HepG2 (cell line): ENCODE measurements at places on chromosomes 13 and 19.

- no peak for DNase-seq
- H3K36me3 ChIP-seq, result no peaks in the 10 kb centered on the region
- H3K27me3 ChIP-seq, result peaks cover 9% of the 10 kb centered on the region; the same call in 1 of the 3 replicates
- H3K4me1 ChIP-seq, result no peaks in the 10 kb centered on the region
- H3K4me3 ChIP-seq, result no peak overlapping the region
Measured at GRCh38 chr13:94917824-94918223, 205.5 kb upstream of the SOX21 start.

- no peaks in the 10 kb centered on the region for H3K4me1 ChIP-seq
- no peak for DNase-seq
- no peak overlapping the region for H3K27ac ChIP-seq
- H3K4me3 ChIP-seq, result no peak overlapping the region
- no peaks in the 10 kb centered on the region for H3K27me3 ChIP-seq
Measured at GRCh38 chr13:79684371-79684770, 203.4 kb downstream of the NDFIP2 start.

- no peak overlapping the region for H3K27ac ChIP-seq
- no peaks in the 10 kb centered on the region for H3K27me3 ChIP-seq
- H3K4me3 ChIP-seq, result no peak overlapping the region
- DNase-seq, result no peak
- peaks cover 10% of the 10 kb centered on the region; the same call in 1 of the 2 replicates for H3K4me1 ChIP-seq
Measured at GRCh38 chr13:50422181-50423148, 407.2 kb downstream of the KCNRG start.

DNA sequence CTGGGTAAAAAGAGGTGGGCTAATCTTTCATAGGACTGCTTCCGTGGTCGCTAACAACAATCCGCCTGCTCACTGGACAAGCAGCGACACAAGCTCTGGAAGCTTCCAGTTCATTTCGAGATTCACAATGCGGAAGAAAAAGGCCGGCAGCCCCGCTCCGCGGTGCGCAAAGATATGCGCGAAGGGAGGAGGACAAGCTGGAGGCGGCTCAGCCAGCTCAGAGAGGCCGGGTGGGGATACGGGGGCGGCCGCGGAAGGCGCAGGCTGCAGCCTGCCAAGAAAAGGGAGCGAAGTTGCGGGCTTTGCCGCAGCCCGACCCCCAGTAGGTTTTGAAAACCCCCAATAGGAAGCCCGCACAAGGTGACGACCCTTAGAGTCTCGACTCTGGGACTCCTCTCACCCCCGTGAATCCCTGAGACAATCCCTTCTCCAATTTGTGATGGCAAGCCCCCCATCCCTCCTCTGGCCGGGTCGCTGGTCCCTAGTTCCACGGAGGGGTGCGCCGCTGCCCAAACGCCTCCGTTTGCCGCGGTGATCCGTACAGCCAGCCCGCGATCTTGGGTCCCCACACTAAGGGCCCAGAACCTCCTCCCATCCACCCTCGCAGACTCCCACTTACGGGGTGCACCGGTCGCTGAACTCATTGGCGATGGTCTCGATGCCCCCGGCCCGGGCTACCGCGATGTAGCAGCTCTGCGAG is 697 bp downstream of the HSPH1 start:
- peak overlapping the region; percentile 94 for H3K4me3 ChIP-seq
- H3K36me3 ChIP-seq, result no peaks in the 10 kb centered on the region
- H3K27me3 ChIP-seq, result no peaks in the 10 kb centered on the region
- peak; percentile 31 for DNase-seq
- H3K4me1 ChIP-seq, result peaks cover 40% of the 10 kb centered on the region
- H3K27ac ChIP-seq, result peak overlapping the region; percentile 75

GRCh38 chr19:16861011-16861410 is 27.8 kb upstream of the F2RL3 start:
- no peak overlapping the region for H3K27ac ChIP-seq
- no peaks in the 10 kb centered on the region for H3K4me1 ChIP-seq
- no peak overlapping the region for H3K4me3 ChIP-seq
- no peaks in the 10 kb centered on the region for H3K27me3 ChIP-seq
- DNase-seq, result no peak
- H3K36me3 ChIP-seq, result peaks cover 12% of the 10 kb centered on the region

GRCh38 chr19:34367624-34367957 is 2.6 kb downstream of the GPI start:
- no peak for DNase-seq
- peaks cover 47% of the 10 kb centered on the region for H3K36me3 ChIP-seq
- no peaks in the 10 kb centered on the region for H3K27me3 ChIP-seq
- no peak overlapping the region for H3K27ac ChIP-seq

GRCh38 chr19:46461537-46461936 is 9.8 kb downstream of the PNMA8A start:
- DNase-seq, result no peak
- H3K27ac ChIP-seq, result no peak overlapping the region
- H3K27me3 ChIP-seq, result no peaks in the 10 kb centered on the region; the same call in 1 of the 2 replicates
- no peak overlapping the region for H3K4me3 ChIP-seq
- H3K36me3 ChIP-seq, result no peaks in the 10 kb centered on the region

- H3K36me3 ChIP-seq, result peaks cover 4% of the 10 kb centered on the region
- no peaks in the 10 kb centered on the region for H3K27me3 ChIP-seq
- peak; percentile 46 for DNase-seq
- no peak overlapping the region for H3K4me3 ChIP-seq
- peaks cover 19% of the 10 kb centered on the region for H3K4me1 ChIP-seq
Measured at GRCh38 chr13:27573265-27573664, 47.1 kb downstream of the LNX2 start.

DNA sequence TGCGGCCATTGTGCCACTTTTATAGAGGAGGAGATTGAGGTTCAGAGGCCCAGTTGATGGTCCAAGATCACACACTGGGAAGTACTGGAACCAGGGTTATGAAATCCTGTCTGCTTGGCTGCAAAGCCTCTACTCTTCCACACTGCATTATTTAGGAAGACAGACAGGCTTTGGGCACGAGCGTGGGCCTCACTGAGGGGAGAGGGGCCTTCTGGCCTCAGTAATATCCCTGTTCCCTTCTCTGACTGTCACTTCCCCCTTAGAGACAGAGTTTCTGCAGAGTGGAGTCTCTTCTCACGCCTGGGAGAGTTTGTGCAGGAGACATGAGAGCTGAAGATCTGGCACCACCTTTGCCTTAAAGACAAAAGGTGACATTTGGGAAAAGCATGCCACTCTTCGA is 49.0 kb upstream of the PNMA8B start:
- H3K27ac ChIP-seq, result no peak overlapping the region
- no peaks in the 10 kb centered on the region for H3K27me3 ChIP-seq
- no peak overlapping the region for H3K4me3 ChIP-seq
- peaks cover 9% of the 10 kb centered on the region for H3K4me1 ChIP-seq
- no peaks in the 10 kb centered on the region for H3K36me3 ChIP-seq
- DNase-seq, result no peak

- DNase-seq, result peak; percentile 12
- H3K27me3 ChIP-seq, result peaks cover 24% of the 10 kb centered on the region; the same call in 2 of the 3 replicates
Measured at GRCh38 chr13:114222461-114222968, 12.2 kb upstream of the CDC16 start.

GRCh38 chr19:46533621-46534081 is 38.0 kb upstream of the PNMA8B start:
- H3K36me3 ChIP-seq, result no peaks in the 10 kb centered on the region
- peaks cover 10% of the 10 kb centered on the region; the same call in 1 of the 2 replicates for H3K4me1 ChIP-seq
- DNase-seq, result no peak
- no peak overlapping the region for H3K27ac ChIP-seq
- H3K27me3 ChIP-seq, result no peaks in the 10 kb centered on the region; the same call in none of the 2 replicates

GRCh38 chr19:49357186-49357585 is 5.0 kb downstream of the TEAD2 start:
- no peak overlapping the region for H3K27ac ChIP-seq
- DNase-seq, result no peak
- peaks cover 22% of the 10 kb centered on the region for H3K4me1 ChIP-seq
- no peak overlapping the region for H3K4me3 ChIP-seq

GRCh38 chr13:108586826-108587225 is 42.6 kb upstream of the MYO16 start:
- H3K27me3 ChIP-seq, result no peaks in the 10 kb centered on the region
- no peak overlapping the region for H3K4me3 ChIP-seq
- no peak for DNase-seq
- no peaks in the 10 kb centered on the region for H3K36me3 ChIP-seq
- no peaks in the 10 kb centered on the region for H3K4me1 ChIP-seq

- no peaks in the 10 kb centered on the region for H3K36me3 ChIP-seq
- H3K27ac ChIP-seq, result no peak overlapping the region
- peaks cover 36% of the 10 kb centered on the region for H3K27me3 ChIP-seq
- H3K4me1 ChIP-seq, result no peaks in the 10 kb centered on the region
Measured at GRCh38 chr19:50909240-50910070, 1.7 kb downstream of the KLK4 start.

- 0 out of 3 replicates have a peak, but pooled peaks cover 3% of the 10 kb centered on the region for H3K36me3 ChIP-seq
- H3K4me1 ChIP-seq, result peaks cover 57% of the 10 kb centered on the region
- H3K27ac ChIP-seq, result no peak overlapping the region
- H3K27me3 ChIP-seq, result no peaks in the 10 kb centered on the region; the same call in 2 of the 3 replicates
- DNase-seq, result no peak
Measured at GRCh38 chr19:39405261-39405957, 1.2 kb upstream of the ZFP36 start.

DNA sequence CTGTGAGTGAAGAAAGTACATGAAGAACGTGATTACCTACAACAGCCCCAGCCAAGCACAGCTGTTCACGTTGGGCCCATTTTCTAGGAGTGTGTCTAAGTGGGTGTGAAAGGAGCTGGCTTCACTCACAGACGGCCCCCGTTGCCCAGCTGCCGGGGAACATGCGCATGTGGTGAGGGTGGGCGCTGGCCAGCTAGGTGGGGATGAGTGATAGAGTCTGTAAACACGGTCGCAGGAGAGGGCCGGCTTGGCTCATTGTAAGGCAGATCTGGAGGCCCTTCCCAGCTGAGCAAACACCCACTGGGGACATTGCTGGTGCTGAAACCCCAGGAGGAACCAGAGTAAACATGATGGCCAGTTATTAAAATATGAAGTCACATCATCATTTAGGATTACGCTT is 160.5 kb downstream of the TEX29 start:
- no peaks in the 10 kb centered on the region for H3K4me1 ChIP-seq
- peaks cover 62% of the 10 kb centered on the region for H3K27me3 ChIP-seq
- no peak overlapping the region for H3K27ac ChIP-seq
- H3K4me3 ChIP-seq, result no peak overlapping the region
- no peak for DNase-seq

- H3K4me1 ChIP-seq, result no peaks in the 10 kb centered on the region
- DNase-seq, result no peak
- no peak overlapping the region for H3K4me3 ChIP-seq
- no peak overlapping the region for H3K27ac ChIP-seq
- no peaks in the 10 kb centered on the region for H3K27me3 ChIP-seq
Measured at GRCh38 chr13:109408591-109409382, 377.6 kb downstream of the IRS2 start.

- no peaks in the 10 kb centered on the region for H3K4me1 ChIP-seq
- no peak overlapping the region for H3K4me3 ChIP-seq
Measured at GRCh38 chr19:29751932-29752331, 36.9 kb upstream of the C19orf12 start.

- H3K36me3 ChIP-seq, result no peaks in the 10 kb centered on the region
- no peak overlapping the region for H3K4me3 ChIP-seq
- DNase-seq, result no peak
Measured at GRCh38 chr13:48006396-48006795, 5.3 kb upstream of the SUCLA2 start.

GRCh38 chr19:30112666-30113065 is 170.6 kb downstream of the URI1 start:
- H3K27me3 ChIP-seq, result peaks cover 2% of the 10 kb centered on the region; the same call in 1 of the 2 replicates
- no peaks in the 10 kb centered on the region for H3K36me3 ChIP-seq
- H3K27ac ChIP-seq, result no peak overlapping the region
- 0 out of 2 replicates have a peak, but pooled peaks cover 7% of the 10 kb centered on the region for H3K4me1 ChIP-seq
- no peak overlapping the region for H3K4me3 ChIP-seq
- DNase-seq, result no peak

GRCh38 chr13:65609350-65609749 is 1620.8 kb downstream of the PCDH9 start:
- H3K4me3 ChIP-seq, result no peak overlapping the region
- no peaks in the 10 kb centered on the region for H3K27me3 ChIP-seq
- no peaks in the 10 kb centered on the region for H3K4me1 ChIP-seq
- no peaks in the 10 kb centered on the region for H3K36me3 ChIP-seq

GRCh38 chr19:11979527-11979926 is 14.7 kb downstream of the ZNF763 start:
- H3K27me3 ChIP-seq, result no peaks in the 10 kb centered on the region
- H3K36me3 ChIP-seq, result no peaks in the 10 kb centered on the region
- no peaks in the 10 kb centered on the region for H3K4me1 ChIP-seq
- no peak for DNase-seq

DNA sequence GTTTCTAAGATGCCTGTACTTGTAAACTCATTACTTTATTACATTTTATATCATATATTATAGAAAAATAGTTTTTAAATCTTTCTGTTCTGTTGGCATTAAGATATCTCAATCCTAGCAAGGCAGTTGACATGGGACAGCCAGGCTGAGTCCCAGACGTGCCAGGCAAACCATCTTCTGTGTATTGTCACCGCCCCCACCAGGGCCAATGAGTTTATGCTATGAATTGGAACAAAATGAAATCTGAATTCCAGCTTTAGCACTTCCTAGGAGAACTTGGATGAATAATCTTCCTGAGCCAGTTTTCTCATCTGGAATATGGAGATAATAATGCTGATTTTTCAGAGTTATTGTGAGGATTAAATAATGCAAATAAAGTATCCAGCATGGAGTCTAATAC is 79.9 kb upstream of the GSX1 start:
- no peak overlapping the region for H3K27ac ChIP-seq
- DNase-seq, result peak; percentile 36
- H3K4me1 ChIP-seq, result peaks cover 16% of the 10 kb centered on the region; the same call in 1 of the 2 replicates
- H3K4me3 ChIP-seq, result no peak overlapping the region
- H3K36me3 ChIP-seq, result no peaks in the 10 kb centered on the region

- no peaks in the 10 kb centered on the region for H3K27me3 ChIP-seq
- H3K36me3 ChIP-seq, result no peaks in the 10 kb centered on the region
- DNase-seq, result no peak
- no peaks in the 10 kb centered on the region for H3K4me1 ChIP-seq
Measured at GRCh38 chr13:77714119-77714755, 16.8 kb downstream of the SLAIN1 start.

- DNase-seq, result no peak
- no peak overlapping the region for H3K27ac ChIP-seq
- H3K27me3 ChIP-seq, result no peaks in the 10 kb centered on the region
- no peaks in the 10 kb centered on the region for H3K4me1 ChIP-seq
Measured at GRCh38 chr13:64704121-64704649, 2526.0 kb downstream of the PCDH9 start.
